Activated naive CD8-positive, alpha-beta T cell treated with anti-CD3 and anti-CD28 coated beads, Interleukin-2, amount 50 U/mL, for 16 hours (primary cell): ENCODE measurements at places on chromosomes 6 and 20.

DNA sequence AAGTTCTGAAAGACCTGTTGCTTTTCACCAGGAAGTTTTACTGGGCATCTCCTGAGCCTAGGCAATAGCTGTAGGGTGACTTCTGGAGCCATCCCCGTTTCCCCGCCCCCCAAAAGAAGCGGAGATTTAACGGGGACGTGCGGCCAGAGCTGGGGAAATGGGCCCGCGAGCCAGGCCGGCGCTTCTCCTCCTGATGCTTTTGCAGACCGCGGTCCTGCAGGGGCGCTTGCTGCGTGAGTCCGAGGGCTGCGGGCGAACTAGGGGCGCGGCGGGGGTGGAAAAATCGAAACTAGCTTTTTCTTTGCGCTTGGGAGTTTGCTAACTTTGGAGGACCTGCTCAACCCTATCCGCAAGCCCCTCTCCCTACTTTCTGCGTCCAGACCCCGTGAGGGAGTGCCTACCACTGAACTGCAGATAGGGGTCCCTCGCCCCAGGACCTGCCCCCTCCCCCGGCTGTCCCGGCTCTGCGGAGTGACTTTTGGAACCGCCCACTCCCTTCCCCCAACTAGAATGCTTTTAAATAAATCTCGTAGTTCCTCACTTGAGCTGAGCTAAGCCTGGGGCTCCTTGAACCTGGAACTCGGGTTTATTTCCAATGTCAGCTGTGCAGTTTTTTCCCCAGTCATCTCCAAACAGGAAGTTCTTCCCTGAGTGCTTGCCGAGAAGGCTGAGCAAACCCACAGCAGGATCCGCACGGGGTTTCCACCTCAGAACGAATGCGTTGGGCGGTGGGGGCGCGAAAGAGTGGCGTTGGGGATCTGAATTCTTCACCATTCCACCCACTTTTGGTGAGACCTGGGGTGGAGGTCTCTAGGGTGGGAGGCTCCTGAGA, at the start of gene HFE:
Gene HFE, plus strand, starts transcription at position 146 of the 832 bp plus-strand sequence. Its CDS starts 12 bp downstream, at position 158.
- no peak for DNase-seq

- DNase-seq = no peak
Measured at GRCh38 chr6:80105972-80106417, 476 bp upstream of the BCKDHB start.

- DNase-seq = no peak
Measured at GRCh38 chr6:41066867-41067304, 5.3 kb downstream of the OARD1 start.

DNA sequence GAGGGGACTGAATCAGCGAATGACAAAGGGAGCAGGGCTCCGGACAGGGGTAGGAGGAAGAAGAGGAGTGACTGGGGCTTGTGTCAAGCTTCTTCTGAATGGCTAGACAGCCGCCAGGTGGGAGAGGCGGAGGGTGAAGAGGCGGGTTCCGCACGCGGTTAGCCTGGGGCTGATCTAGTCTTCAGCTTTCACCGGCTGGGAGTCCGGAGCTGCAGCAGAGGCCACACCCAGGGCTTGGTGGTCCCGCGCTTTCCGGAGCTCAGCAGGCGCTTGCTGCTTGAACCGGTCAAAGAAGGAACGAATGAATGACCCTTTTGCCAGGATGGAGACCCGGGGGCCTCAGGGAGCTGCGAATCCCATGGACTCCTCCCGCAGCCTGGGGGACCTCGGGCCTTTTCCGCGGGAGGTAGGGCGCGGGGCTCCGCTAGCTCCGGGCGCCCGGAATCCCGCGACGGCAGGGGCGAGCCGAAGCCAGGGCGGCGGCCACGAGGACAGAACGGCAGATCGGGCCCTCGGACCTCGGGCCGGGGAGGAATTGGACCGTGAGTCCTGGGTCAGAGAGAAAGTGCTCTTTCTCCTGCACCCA, at the start of gene C6orf141:
Gene C6orf141, plus strand, starts transcription at position 177 of the 586 bp plus-strand sequence. Its CDS starts 125 bp downstream, at position 302.
- no peak for DNase-seq

GRCh38 chr6:30769088-30769852, 24.9 kb upstream of the IER3 start:
- DNase-seq = peak; percentile 58

DNA sequence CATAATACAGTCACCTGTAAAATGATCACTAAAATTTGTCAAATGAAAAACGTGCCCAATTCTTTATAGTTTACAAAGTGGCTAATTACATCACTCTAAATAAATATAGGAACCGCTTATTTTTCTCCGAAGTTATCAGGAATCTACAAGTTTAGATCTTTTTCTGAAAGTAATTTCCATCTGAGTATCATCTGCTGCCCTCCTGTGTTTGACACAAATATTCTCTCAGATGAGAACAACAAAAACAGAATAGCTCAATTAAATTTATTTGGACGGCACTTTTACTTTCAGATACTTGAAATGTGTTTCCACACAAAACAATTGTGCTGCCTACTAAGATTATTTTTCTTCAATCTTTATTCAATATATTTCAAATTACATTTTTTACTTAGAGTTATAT, 5.0 kb downstream of the SF3B5 start:
- no peak for DNase-seq

DNA sequence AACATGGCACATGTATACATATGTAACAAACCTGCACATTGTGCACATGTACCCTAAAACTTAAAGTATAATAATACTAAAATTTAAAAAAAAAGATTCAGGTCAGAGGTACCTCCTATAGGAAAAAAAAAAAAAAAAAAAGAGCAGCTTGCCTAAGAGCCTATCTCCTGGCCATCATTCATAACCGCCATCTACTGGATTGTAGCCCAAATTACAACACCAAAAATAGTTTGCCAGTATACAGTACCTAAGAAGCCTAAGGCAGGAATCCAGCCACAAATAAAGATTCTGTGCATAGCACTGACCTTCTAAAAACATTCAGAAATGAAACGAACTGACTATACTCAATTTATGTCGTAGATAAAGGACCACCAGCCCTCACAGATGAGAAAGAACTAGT, 438.4 kb upstream of the ADGRB3 start:
- no peak for DNase-seq

DNA sequence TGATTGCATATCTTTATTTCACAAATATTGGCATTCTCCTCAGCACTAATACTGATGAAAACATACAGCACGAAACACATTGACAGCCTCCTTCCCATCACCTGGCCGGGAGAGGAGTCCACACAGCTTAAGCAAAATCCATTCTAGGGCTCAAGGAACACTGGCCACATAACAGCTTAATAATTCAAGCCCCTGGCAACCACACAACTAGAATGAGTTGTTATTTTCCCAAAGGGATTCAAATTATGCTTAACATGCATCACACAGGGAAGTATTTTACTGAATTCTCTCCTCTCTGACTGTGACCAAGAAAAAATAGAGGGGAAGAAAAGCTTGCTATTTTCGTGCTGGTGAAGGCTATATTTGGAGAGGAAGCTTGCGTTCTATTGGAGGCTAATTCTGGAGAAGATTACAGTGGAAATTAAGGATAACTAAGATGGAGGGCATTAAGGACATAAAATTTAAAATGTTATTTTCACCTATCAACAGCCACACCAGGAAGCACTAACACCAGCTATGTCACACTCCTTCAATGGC, 198.5 kb downstream of the ADGRG6 start:
- DNase-seq = no peak

GRCh38 chr6:155212106-155212505, 51.7 kb upstream of the CLDN20 start:
- no peak for DNase-seq

- DNase-seq = no peak
Measured at GRCh38 chr6:157978021-157978783, 3.5 kb upstream of the SYNJ2 start.

DNA sequence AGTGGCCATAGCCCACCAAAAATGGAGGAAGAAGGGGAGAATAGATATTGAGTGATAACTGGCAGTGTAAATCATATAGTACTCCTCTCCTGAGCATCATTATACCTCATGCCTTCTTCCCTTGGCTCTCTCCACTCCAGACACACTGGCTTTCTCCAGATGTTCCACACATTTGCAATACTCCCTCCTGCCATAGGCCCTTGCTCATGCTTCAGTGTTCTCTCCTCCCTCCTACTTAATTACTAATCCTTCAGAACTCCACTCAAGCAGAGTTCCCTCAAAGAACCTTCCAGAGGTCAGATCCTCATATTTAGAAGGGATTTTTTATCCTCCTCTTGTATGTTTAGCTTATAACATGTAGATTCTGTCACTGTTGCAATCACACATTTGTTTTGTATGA, 279.5 kb upstream of the SUPT3H start:
- no peak for DNase-seq

GRCh38 chr6:37483917-37484785, 15.5 kb downstream of the CCDC167 start:
- peak; percentile 45 for DNase-seq

DNA sequence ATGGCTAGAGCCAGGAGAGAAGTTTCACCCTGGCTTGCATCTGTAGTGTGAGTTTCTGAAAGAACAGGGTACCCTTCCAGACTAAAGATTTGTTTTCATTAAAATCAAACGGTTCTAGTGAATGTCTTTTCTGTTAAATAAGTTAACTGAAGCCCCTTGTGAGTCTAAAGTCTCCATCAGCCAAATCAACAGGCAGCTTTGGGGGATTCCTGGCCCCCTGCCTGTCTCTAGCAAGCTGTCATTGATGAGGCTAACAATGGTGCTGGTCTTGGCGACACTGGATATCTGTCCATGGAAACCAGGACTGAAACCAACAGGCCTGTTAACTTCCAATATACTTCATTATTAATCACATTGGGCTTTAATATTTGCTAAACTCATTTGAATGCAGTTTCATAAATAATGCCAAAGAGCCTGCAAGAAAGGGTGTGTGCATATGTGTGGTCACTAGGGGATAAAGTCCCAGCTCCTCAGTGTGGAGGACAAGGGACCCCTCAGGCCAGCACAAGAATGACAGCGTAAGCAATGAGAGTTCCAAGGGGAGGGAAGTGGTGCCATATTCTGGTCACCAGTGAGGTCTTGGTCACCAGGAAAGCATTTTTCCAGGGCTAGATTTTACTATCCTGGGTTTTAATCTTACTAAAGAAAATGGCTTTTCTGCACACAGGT, 9.1 kb upstream of the RNF182 start:
- no peak for DNase-seq

DNA sequence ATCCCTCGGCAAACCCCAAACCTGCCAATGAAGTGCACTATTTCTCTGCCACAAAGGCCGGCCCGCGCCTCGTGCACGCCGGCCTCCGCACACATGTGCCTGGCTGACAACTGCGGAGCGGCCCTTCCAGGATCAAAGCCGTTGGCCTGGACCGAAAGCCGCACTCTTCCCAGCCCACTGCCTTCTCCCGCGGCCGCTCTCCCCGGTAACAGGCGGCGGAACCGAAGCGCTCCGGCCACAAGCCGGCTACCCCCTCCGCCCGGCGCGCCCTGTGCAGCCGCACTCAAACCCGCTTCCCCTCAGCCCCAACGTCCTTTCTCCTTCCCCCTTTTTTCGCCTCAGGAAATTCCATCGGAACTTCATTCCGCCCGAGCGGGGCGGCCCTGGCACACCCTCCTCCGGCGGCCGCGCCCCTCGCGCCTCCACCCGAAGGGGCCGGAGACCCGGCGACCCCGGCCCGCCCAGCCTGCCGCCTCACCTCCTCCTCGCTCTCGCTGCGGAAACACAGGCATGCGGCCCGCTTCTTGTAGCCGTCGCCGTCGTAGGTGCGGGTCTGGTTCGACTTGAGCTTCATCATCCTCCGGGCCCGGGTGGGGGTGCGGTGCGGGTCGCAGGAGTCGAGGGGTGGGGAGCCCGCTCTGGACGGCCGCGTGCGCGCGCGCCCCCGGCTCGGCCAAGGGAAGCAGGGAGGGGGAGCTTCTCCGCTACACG, 528 bp downstream of the NUDT3 start:
- peak; percentile 10 for DNase-seq

GRCh38 chr6:56513631-56514030, 129.1 kb downstream of the DST start:
- no peak for DNase-seq

GRCh38 chr6:22023937-22024336, 272.9 kb downstream of the PRL start:
- no peak for DNase-seq

GRCh38 chr6:44531442-44532015, 144.0 kb downstream of the CDC5L start:
- no peak for DNase-seq

GRCh38 chr6:90729057-90729456, 142.2 kb upstream of the MAP3K7 start:
- DNase-seq = no peak

DNA sequence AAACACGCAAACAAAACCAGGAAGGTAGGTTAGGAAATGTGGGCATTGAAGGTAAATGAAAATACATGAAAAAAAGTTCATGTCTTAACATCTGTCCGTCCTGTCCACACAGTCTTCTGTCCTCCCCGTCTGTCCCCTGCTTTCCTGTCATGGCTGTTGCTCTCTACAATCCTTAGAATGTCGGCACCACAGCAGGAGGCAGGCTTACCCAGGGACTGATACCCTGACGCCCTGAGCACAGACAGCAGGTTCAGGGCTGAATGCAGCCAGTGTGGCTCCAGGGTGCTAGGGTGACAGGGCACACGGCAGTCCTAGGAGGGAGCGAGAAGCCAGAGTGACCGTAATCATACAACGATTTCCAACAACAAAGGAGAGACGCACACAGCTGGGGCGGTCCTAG, 123.7 kb downstream of the IRF4 start:
- no peak for DNase-seq

GRCh38 chr6:4922488-4923037, 81.3 kb downstream of the RPP40 start:
- DNase-seq = no peak
